Panc1 (cell line): ENCODE measurements at places on chromosomes 4 and X.
A peak's percentile ranks its signal among the peaks of the same experiment; 100 is the strongest.

DNA sequence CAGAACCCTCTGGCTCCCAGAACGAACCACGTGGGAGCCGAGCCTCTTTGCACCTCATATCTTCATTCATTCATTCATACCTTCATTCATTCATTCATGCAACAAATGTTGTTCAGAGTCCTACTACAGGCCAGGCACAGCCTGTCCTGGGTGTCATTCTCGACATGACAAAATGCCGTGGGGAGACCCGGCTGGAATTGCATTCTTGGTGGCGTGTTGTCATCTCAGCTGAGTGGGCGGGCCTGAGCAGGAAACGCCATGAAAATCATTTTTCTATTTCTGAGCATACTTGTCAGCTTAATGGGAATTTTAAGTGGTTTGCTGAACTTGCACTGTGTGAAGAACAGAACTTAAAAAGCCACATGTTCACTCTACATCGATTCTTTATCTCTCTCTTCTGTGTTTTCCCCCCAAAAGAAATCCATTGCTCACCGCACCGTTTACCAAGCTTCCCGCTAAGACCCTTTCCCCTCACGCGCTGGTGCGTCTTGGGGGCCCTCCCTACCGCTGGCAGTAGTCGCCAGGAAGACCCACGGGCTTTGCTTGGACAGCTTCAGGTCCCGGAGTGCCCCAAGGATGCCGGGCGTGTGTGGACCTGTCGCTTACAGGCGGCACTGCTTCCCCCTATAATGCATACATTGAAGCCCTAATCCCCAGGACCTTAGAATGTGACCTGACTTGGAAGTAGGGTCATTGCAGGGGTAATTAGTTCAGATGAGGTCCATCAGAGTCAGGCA lies 41.6 kb upstream of the HMX1 start:
- no peak for DNase-seq

- DNase-seq, result no peak
Observed at GRCh38 chrX:68851082-68851481, 22.3 kb downstream of the EFNB1 start.

DNA sequence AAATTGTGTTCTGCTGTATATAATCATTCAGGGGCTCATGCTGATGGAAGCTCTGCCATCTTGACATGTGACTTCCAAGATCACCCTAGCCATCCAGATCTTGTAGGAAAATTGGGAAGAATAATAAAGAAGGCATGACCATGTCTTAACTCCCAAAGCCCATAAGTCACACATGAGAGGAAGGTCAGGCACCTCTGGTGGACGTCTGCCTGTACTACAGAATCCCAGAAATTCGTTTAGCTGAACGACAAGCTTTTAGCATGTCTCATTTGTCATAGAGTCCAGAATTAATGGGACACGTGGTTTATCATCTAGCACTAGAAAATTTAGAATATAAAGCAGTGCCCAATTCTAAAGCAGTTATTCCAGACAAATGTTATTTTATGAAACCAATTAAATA lies 212.7 kb downstream of the CENPC start:
- DNase-seq, result no peak

DNA sequence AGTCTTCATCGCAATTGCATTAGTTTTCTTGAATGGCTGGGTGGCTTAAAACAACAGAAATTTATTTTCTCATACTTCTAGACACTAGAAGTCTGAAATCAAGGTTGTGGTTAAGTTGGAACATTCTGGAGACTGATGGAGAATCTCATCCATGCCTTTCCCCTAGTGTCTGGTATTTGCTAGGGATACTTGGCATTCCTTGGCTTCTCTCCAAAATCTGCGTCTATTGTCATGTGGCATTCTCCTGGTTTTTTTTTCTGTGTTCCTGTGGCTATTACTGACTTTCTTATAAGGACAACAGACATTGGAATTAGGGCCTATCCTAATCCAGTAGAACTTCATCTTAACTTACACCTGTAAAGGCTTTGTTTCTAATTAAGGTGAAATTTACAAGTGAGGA lies 272.8 kb upstream of the EPHA5 start:
- no peak for DNase-seq

DNA sequence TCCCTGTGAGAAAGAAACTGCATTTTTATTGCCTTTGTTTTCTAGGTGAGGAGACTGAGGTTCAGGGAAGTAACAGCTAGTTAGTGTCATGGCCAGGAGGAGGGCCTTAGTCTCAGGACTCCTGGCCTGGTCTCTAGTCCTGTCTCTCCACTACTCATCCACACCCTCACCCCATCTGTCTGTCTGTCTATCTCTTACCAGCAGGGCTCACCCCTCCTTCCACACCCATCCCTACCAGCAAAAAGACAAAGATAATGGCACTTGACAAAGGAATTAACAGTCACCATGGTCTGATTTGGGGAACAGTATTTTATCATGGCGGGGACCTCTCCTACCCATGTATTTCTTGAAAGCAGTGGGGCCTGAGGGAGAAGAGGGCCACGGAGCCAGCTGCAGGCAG lies 125.8 kb downstream of the REPS2 start:
- DNase-seq, result no peak

- no peak for DNase-seq
Observed at GRCh38 chrX:1584237-1585011, 7.0 kb upstream of the AKAP17A start.

DNA sequence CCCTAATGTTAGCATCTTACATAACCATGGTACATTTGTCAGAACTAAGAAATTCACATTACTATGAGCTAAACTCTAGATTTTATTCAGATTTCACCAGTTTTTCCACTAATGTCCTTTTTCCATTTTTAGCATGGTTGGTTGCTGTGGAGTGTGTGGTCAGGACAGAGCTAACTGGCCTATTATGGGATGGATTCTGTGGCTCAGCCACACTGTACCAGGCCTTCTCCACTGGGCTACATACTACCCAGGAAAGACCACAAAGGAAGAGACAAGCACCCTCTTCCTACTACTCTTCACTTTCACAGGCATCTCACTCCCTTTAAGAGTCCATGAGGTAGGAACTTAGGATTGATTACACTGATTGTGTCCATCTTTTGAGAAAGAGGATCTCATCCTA lies 67.4 kb downstream of the ZNF827 start:
- DNase-seq, result no peak

DNA sequence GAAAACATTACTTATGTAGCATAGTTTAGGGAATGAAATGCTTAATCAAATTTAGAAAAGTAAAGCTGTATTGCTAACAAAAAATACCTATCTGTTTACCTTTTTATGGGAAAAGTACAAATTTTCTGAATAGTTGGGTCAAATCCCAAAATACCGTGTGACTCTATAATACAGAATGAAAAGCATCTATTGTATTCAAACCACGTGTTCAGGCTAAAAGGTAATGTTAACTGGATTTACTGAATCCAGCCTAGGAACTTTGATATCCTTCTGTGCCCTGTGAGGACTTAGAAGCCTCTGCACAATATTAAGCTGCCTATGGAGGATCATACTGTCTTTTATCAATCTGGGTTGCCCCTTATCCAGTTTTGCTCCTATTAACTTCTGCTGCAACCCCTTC lies 36.3 kb upstream of the AGA start:
- no peak for DNase-seq

DNA sequence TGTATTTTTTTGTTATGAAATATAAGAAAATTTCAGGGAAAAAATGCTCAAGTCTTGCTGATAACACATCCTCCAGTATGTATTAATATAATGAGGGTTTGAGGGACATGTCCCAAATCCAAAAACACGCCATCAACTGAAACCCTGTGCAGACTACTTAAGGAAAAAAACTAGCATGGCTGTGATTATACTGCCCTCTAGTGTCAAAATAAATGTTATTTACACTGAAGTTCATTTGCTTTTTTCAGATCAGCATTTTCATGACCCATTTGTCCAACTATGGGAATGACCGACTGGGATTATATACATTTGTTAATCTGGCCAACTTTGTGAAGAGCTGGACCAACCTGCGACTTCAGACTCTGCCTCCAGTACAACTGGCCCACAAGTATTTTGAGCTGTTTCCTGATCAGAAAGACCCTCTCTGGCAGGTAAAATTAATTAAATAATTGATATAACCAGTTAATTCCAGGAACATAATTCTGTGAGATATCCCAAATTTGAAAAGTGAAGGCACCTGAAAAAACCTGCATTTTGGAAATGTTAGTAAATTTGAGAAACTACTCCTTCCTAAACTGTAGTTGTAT lies 128.5 kb downstream of the PRSS12 start:
- peak; percentile 28 for DNase-seq

- no peak for DNase-seq
Observed at GRCh38 chrX:18890049-18890381, 93.9 kb downstream of the PHKA2 start.

- DNase-seq, result no peak
Observed at GRCh38 chr4:20137176-20137575, 114.5 kb upstream of the SLIT2 start.

- no peak for DNase-seq
Observed at GRCh38 chrX:14032406-14032805, 2.7 kb upstream of the GEMIN8 start.

DNA sequence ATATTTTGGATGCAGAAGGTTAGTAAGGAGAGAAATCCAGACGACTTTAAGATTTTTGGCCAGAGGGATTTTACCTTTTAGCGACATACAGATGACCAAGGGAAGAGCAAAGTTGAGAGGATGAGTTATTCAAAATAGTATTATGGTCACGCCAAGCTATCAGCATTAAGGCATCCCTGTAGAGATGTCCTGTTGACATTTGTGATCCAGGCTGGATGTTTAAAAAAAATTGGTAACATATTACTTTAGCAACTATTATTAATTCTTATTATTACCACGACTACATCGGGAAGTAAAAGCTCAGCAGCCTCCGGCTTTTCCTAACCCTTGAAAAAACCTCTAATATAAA lies 562 bp upstream of the OSTC start:
- DNase-seq, result no peak

DNA sequence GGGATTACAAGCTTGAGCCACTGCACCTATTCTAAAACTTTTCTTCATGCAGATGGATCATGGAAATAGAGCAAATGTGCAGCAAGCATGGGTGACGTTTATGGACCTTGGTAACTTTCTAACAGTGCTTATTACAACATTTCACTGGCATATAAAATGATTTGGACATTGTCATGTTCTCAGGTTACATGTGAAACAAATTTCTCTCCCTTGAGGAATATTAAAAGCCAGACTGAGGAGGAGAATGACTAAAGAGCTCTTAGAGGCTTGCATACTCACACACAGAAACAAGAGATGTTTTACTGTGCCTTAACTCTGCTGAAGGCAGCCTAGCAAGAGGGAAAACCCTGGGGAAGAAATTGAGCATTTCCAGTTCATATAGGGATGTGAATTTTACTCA lies 38.6 kb upstream of the GPR101 start:
- DNase-seq, result no peak

DNA sequence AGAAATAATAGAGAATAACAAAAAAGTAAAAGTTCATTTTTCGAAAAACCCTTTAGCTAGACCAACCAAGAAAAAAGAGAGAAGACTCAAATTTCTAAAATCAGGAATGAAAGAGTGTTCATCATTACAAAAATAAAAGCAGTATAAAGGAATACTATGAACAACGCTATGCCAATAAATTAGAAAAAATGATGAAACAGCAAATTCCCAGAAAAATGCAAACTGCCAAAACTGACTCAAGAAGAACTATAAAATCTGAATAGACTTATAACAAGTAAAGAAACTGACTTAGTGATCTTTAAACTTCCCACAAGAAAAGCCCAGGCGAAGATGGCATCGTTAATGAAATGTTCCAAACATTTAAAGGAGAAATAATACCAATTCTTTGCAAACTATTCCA lies 3.1 kb upstream of the ZCCHC13 start:
- no peak for DNase-seq

DNA sequence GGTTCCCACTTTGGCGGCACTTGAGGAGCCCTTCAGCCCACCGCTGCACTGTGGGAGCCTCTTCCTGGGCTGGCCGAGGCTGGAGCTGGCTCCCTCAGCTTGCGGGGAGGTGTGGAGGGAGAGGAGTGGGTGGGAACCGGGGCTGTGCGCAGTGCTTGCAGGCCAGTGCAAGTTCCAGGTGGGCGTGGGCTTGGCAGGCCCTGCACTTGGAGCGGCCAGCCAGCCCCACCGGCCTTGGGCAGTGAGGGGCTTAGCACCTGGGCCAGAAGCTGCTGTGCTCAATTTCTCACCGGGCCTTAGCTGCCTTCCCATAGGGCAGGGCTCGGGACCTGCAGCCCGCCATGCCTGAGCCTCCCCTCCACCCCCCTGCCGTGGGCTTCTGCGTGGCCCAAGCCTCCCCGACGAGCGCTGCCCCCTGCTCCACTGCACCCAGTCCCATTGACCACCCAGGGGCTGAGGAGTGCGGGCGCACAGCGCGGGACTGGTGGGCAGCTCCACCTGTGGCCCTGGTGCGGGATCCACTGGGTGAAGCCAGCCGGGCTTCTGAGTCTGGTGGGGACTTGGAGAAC lies 474.3 kb downstream of the MID1IP1 start:
- no peak for DNase-seq

DNA sequence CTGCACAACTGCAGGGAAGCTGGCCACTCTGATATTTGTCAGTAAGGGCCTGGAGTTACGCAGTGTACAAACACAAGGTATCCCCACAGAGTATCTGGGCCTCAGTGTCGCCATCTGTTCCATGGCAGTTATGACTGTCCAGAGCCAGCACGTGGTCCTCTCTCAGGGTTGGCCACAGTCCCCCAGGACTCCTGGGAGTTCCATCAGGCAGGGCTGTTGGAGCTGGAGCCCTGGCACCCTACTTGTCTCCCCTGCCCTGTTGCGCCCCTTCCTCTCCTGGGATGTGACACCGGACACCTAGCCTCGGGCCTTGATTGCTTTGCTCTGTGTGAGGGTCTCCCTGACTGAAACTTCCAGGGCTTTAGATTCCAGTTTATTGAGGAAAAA lies 8.4 kb downstream of the HTRA3 start:
- no peak for DNase-seq

DNA sequence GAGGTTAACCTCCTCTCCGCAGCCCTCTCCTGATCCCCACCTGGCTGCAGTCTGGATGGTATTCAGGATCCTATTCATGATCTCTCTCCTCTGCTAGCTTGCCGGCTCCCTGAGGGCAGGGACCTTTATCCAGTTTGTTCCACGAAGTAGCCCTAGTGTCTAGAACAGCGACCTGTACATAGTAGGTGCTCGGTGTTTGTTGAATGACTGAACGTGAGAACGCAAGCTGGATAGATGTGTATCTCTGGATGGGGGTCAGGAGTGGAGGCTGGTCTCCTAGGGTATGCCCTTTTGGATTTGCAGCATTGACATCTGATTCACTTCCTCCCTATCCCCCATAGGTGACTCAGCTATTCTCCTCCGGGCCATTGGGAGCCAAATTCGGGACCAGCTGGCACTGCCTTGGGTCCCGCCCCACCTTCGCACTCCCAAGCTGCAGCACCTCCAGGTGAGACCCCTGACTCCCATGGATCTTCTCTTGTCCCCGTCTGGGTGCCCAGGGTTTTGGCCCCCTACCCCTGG lies 7.3 kb downstream of the CCDC22 start:
- DNase-seq, result no peak

- no peak for DNase-seq
Observed at GRCh38 chrX:18348047-18348446, 6.4 kb downstream of the SCML2 start.

DNA sequence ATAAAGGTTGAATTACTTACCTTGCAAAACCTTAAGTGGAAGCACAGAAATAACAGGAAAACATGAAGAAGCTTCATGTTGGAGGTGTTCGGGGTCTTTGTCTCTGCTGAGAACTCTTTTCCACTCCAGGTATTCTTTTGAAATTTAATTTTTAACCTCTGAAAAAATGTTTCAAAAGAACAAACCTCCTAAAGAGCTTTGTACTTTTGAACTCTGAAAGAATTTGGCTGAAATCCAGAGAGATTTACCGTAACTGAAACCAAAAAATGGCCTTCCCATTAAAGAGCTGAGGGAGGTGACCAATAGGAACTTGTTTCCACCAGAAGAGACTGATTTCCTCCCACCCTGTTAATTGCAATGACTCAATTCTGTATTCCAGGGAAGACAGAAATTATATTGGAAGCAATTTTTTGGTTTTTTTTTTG lies at the start of gene CFI:
Gene CFI, minus strand, starts transcription at position 105 of the 425 bp plus-strand sequence. Its CDS starts 28 bp downstream, at position 77.
- DNase-seq, result no peak
